Small intestine (tissue), 16 donors: ENCODE measurements at places on chromosomes 2 and 18. TPM values are rescaled to one million over a fixed set of nuclear protein-coding genes. Genes with fewer than 3 reads are reported as not detected.
A peak's percentile ranks its signal among the peaks of the same experiment; 100 is the strongest.

DNA sequence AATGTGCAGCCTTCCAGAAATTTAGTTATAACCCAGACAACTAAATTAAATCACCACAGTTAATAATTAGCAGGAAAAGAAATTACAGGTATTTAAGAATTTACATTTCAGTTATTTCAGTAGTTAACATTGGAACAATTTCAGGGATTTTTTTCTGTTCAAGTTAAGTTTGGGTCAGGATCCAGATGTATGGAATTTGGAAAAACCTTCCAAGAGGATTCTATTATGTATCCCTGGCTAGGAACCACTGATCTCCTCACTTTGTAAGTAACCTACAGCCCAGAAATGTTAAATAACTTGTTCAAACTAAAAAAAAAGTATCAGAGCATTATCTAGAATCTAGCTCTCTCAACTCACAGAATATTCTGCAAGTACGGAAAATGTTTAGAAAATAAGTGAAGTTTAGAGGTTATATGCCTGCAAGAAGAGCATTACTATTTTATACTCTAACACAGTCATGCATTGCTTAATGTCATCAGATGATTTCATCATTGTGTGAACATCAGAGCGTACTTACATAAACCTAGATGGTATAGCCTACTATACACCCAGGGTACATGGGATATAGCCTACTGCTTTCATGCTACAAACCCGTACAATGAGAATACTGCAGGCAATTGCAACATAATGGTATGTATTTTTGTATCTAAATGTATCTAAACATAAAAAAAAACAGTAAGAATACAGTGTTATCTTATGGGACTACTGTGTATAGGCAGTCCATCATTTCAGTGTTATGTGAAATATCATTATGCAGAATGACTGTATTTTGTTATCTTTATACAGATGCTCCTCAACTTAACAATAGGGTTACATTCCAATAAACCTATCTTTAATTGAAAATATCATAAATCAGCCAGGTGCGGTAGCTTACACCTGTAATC, 6.1 kb downstream of the NCKAP1 start:
- peak; percentile 14 for DNase-seq

DNA sequence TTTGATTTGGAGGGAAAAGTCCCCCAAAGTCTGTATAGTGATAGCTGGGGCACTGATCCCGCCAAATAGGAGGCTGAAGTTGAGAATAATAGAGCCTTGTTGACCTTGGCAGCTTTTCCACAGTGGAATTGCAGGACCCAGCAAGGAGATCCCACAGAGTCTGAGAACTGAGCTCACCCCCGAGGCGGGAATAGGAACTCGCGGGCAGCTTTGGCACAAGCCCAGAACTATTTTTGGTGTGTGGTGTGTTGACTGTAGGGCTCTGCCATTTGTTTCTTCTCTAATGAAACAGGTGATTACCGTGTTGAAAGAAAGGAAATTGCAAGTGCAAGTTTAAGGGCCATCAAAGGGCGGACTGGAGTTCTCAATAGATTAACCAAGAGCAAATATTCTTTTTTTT, 34.0 kb downstream of the SH3RF3 start:
- DNase-seq = no peak

Gene BMP10
- not detected for polyA plus RNA-seq

GRCh38 chr2:152335016-152335725, at the start of gene FMNL2:
TSS of gene FMNL2 (plus strand) at chr2:152335174.
- DNase-seq = peak; percentile 93

- DNase-seq = no peak
These were observed 32.4 kb downstream of the TMEM177 start for GRCh38 chr2:119711352-119711751.

GRCh38 chr2:234172066-234172465, 121.6 kb downstream of the SPP2 start:
- no peak for DNase-seq

Gene EHD3
- 2.7 TPM for polyA plus RNA-seq

GRCh38 chr2:143422681-143423080, 293.5 kb downstream of the ARHGAP15 start:
- no peak for DNase-seq

DNA sequence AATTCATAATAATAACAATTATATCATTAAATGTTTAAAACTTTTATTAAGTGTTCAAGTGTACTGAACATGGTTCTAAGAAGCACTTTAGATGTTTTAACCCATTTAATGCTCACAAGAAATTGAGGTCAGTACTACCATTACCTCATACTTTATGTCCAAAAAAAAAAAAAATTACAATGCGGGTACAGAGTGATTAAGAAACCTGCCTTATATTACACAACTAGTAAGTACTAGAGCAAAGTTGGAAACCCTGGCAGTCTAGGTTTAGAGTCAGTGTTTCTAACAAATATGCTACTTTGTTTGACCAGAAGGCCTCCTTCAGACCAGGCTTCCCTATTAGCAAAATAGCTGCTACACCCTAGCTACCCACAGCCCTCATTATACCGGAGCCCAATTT, 28.5 kb downstream of the PLEKHM3 start:
- no peak for DNase-seq

DNA sequence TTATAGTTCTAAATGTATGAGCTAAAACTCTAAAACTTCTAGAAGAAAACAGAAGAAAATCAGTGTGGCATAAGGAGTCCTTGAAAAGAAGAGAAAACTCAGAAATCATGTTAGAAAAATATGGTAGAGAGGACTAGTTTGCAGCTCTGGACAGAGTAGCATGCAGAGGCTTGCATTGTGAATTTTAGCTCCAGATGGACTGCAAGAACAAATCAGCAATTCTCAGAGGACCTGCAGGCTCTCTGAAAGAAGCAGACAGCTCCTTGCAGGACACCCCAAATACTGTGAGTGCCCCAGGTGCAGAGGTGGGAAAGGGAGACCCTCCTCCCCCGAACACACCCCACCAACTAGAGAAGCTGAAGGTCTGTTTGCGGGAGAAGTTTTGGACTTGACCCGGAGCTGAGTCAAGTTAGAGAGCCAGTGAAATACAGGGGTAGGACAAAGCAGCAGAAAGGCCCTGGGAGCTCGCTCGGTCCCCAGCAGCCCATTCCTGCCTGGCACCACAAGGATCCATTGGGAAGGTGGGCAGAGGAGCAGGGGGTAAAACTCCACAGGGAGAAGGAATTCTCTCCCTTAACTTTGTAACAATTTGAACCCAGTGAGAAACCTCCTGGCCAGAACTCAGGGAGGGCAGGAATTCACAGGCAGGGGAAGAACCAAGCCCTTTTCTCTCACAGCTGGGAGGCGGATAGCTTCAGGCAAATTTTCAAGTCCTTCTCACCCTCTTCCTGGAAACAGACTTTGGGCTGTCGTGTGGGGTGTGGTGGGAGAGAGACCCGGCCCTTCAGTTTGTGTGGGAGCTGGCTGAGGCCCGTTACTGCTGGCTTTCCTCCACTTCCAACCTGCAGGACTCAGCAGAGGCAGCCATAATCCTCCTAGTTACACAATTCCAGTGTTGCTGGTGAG, 216.2 kb upstream of the SLC35G4 start:
- no peak for DNase-seq

DNA sequence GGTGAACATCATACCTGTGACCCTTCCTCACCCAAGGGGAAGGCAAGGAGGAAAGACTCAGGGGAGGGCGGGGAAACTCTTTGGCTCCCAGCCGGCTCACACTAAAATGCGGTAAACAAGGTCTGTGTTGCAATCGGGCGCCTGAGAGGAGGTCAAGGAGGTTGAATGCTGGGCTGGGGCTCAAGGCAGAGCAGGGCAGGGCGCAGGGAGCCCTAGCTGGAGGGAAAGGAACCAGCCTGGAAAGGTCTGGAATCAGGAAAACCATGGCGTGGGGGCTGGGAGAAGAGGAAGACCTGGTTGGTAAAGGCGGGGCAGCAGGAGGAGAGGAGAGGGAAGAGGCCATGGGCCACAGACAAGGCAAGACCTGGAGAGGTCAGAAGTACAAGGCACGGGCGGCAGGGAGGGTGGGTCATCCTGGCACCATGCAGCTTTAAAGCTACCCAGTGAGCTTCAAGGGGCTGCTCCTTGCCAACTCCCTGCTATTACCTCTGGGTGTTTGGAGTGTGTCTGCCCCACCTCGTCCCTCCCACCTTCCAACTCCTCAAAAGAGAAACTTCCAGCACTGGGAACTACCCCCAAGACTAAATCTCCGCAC, 4.8 kb upstream of the TMEM37 start:
- peak; percentile 89 for DNase-seq

Gene LRRTM4
- polyA plus RNA-seq = 0.07 TPM

GRCh38 chr2:70733646-70734180, 34.3 kb downstream of the ADD2 start:
- no peak for DNase-seq

DNA sequence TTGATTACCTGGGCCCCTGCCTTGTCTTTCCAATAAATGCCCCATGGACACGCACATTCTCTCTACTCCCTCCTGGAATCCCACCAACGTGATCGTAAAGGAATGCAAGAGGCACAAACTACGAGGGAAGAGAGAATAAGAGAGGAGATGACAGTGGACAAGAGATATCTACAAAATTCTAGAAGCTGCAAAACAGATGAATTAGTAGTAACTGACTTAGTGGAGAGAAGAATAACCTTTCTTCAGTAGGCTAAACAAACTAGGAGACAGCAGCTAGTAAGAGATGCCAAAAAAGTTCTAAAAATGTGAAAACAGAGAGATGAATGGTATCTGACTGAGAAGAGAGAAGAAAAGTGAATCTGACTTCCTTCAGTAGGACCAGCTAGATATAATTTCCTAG, 43.5 kb upstream of the MYCN start:
- DNase-seq = no peak

Gene NEU2
- polyA plus RNA-seq = not detected

DNA sequence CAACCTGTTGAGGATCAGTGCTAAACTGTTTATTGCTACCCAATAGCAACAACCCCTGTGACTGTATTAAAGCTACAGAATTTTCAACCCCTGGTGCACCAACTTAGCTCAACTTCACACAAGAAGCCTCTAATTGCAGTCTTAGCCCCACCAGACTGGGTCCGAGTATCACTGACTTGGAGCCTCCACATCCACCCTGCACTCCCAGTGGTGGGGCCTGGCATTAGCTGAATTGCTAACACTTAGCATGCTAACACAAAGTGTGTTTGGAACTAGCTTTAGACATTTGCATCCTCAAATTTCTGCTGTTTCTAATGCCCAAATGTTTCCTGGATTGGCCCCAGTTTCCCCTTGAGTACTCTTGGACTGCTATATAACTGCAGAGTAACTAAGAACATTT, 298.6 kb downstream of the AGPS start:
- DNase-seq = no peak

DNA sequence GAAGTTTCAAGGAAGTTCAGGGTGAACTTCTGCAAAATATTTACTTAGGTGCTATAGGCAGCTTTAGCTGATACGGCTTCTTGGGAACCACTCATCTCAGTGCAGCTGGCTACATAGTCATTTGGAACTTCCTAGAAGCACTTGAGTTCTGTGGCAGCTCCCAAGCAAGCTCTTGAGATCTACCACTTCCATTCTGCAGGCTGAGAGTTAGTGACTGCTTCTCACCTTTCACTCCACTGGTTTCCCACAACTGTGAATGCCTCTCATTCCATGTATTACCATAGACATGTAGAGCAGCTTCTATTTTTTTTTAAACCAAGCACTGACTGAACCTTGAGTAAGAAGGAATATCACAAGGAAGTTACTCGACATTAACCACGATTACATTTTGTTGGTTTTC, 994.1 kb upstream of the ACVR2A start:
- DNase-seq = no peak

- DNase-seq = no peak
These were observed 54.4 kb upstream of the LINC00305 start for GRCh38 chr18:64203295-64203694.

GRCh38 chr18:21305621-21306020, 63.6 kb downstream of the GREB1L start:
- DNase-seq = no peak

Gene LAMA3
- 9.7 TPM for polyA plus RNA-seq

Gene KCNE4
- polyA plus RNA-seq = not detected

Gene MOGAT1
- not detected for polyA plus RNA-seq

DNA sequence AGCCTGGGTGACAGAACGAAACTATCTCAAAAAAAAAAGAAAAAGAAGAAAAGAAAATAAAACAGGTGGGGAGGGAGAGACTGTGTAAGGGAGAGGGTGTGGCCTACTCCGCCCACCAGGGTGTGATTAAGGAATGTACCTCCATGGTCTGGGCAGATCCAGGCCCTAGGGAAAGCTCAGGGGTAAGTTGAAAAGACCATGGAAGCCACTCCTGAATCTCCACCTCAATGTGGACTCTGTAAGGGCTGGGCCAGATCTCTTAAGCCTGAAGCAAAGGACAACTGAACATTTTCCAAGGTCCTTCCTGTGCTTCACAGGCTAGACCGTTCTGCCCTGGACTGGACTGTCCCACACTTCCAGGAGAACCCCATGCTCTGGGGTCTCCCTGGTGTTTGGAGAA, 9.7 kb upstream of the ATG16L1 start:
- peak; percentile 29 for DNase-seq

GRCh38 chr2:140759426-140760156, 1371.2 kb downstream of the LRP1B start:
- DNase-seq = no peak

Gene CD226
- 1.2 TPM for polyA plus RNA-seq

Gene HAAO
- polyA plus RNA-seq = 147 TPM

Gene STAM2
- 10.7 TPM for polyA plus RNA-seq

GRCh38 chr2:152942940-152943440, 224.6 kb downstream of the ARL6IP6 start:
- DNase-seq = no peak

DNA sequence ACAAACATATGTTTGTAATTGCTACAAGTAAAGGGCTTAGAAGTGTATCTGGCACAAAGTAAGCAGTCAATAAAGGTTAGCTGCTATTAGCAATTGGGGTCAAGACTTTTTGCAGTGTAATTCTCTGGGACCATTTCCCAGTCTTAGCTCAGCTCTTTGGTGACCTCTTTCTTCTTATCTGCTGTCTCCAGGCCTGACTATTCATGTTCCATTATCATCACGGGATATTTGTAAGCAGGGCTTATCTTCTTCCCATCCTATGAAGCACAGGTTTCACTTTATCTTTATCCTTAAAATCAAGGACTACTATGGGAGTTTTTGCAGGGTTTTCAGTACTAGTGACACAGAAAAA, 131.7 kb downstream of the DOCK10 start:
- DNase-seq = no peak

GRCh38 chr2:735670-736218, 58.5 kb upstream of the TMEM18 start:
- DNase-seq = peak; percentile 6

Gene SCN3A
- polyA plus RNA-seq = not detected

Gene ACKR3
- polyA plus RNA-seq = 3.8 TPM

Gene ZSCAN30
- 4.8 TPM for polyA plus RNA-seq

Gene GPR17
- polyA plus RNA-seq = not detected

GRCh38 chr18:3830604-3831003, 380.6 kb downstream of the TGIF1 start:
- DNase-seq = no peak

DNA sequence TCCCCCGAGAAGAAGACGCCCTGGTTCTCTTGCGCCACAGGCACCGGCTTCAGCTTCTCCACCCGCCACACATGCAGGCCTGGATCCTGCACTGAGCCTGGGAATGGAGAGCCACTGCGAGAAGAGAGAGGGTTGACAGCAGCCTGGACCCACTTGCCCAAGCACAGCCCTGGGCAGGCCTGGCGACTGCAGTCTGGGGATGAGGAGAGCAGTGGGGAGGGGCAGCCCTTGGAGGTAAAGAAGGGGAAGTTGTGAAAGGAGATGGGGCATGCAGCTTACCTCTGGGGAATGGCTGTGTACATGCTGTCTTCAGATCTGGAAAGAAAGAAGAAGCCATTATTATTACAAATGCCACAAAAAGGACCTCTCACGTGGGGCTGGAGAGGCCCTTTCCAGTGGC, 8.3 kb downstream of the CAPG start:
- no peak for DNase-seq

Gene SALL3
- polyA plus RNA-seq = under 0.01 TPM
